ENCODE measurements at places on chromosomes 7 and 10. TPM values are rescaled to one million over a fixed set of nuclear protein-coding genes. Genes with fewer than 3 reads are reported as not detected.

Gene PMPCB
- 75.3 TPM for polyA plus RNA-seq

Gene DNAH11
- 0.86 TPM for polyA plus RNA-seq

Gene C10orf143
- polyA plus RNA-seq = 4.0 TPM

Gene SLC16A12
- 2.7 TPM for polyA plus RNA-seq

Gene HOXA6
- not detected for polyA plus RNA-seq

Gene WASHC2A
- polyA plus RNA-seq = 32.8 TPM

Gene CALD1
- 93.9 TPM for polyA plus RNA-seq

Gene TET1
- polyA plus RNA-seq = 0.32 TPM

Gene CYP26C1
- 0.02 TPM for polyA plus RNA-seq

Gene PLEKHA1
- 15.7 TPM for polyA plus RNA-seq

Gene NPTX2
- polyA plus RNA-seq = 3.8 TPM

Gene CASD1
- 18.3 TPM for polyA plus RNA-seq

Gene TSC22D4
- 61.2 TPM for polyA plus RNA-seq

Gene FFAR4
- 0.14 TPM for polyA plus RNA-seq

Gene SAMD9
- 1.6 TPM for polyA plus RNA-seq

Gene MYO3A
- 0.11 TPM for polyA plus RNA-seq

Gene NUDT5
- 12.4 TPM for polyA plus RNA-seq

Gene SORCS1
- polyA plus RNA-seq = 1.2 TPM

Measured in right cardiac atrium (tissue), 5 donors.